ENCODE measurements at places on chromosomes 2 and 18.

DNA sequence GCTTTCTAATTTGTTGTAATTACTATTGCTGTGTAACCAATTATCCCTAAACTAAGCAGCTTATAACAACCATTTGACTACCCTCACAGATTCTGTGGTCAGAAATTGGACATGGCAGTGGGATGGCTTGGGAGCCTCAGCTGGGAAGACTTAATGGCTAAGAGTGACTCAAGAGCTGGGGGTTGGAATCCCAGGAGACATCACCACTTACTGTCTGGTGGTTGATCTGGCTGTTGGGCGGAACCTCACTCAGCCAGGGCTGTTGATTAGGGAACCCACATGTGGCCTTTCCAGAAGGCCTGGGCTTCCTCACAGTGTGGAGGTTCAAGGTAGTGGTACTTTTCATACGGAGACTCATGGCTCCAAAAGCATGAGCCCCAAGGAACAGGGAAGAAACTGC, 49.8 kb downstream of the E2F6 start:
- no peak for DNase-seq

- DNase-seq: peak; percentile 83
These were observed 47.6 kb upstream of the GPC1 start for GRCh38 chr2:240387669-240388358.

DNA sequence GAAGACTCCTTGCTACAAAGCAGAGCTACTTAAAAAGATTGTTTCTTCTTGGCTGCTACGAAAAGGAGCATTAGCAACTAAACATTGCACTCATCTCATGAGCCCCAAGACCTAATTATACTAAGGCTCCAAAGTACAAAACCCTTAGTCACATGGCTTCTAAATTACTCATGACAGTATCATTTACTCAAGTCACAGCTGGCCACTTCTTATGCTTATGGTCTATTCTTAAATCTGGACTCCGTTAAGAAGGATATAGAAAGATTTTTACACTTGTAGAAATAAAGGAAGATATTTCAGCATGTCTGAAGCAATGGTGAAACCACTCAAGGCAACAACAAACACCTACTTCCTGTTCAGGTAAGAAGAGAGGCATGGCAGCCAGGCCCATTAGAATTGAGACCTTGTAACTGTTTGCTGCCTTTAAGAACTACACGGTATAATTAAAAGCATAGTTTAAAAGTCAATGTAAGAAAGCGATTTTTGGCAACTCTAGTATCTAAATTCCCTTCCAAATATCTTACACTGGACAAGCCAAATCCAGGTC, 12.7 kb downstream of the ANKRD44 start:
- no peak for DNase-seq

GRCh38 chr2:211055438-211055837, 499.0 kb downstream of the CPS1 start:
- DNase-seq: peak; percentile 62

- no peak for DNase-seq
These were observed 34.9 kb downstream of the BCL2L11 start for GRCh38 chr2:111155610-111156009.

DNA sequence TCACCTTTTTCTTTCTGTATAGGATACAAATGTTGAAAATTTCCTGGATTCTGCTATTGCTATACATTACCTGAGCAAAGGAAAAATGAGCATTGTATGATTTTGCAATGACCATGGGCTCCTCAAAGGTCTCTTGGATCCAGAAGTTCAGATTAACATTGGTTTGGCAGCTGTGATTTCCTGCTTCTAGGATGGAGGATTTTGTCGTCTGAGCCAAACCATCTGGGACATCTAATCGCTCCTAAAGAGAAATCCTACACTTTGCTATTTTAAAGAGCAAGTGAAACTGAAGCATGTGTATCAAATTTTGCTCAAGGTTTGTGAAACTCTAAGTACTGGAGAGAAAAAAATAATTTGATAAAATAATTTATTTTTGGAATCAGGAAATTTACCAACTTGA, 115.1 kb upstream of the ST6GAL2 start:
- DNase-seq: no peak

DNA sequence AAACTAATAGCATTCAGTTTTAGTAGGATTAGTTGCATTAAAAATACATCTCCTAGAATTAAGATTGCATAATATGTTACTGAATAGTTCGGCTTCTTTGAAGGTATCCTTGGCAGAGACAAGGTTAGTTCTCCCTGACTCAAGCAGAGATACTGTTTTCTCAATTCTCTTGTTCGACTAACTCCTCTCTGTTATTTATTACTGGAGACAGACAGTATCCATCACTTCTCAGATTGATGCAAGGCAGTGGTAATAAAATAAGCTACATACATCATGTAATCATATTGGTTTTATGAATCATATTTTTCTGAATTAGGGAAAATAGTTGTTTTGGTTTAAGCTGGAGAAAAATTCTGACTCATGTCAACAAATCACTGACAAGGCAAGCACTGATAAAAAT, 134.8 kb downstream of the SLC8A1 start:
- DNase-seq: no peak

GRCh38 chr2:104766683-104767082, 87.2 kb upstream of the POU3F3 start:
- DNase-seq: peak; percentile 49

GRCh38 chr2:133791191-133791590, 222.9 kb upstream of the NCKAP5 start:
- DNase-seq: no peak

- DNase-seq: no peak
These were observed 159.6 kb upstream of the HNRNPA3 start for GRCh38 chr2:177053038-177053437.

- DNase-seq: no peak
These were observed 68.9 kb upstream of the BOD1L2 start for GRCh38 chr18:57077786-57078552.

DNA sequence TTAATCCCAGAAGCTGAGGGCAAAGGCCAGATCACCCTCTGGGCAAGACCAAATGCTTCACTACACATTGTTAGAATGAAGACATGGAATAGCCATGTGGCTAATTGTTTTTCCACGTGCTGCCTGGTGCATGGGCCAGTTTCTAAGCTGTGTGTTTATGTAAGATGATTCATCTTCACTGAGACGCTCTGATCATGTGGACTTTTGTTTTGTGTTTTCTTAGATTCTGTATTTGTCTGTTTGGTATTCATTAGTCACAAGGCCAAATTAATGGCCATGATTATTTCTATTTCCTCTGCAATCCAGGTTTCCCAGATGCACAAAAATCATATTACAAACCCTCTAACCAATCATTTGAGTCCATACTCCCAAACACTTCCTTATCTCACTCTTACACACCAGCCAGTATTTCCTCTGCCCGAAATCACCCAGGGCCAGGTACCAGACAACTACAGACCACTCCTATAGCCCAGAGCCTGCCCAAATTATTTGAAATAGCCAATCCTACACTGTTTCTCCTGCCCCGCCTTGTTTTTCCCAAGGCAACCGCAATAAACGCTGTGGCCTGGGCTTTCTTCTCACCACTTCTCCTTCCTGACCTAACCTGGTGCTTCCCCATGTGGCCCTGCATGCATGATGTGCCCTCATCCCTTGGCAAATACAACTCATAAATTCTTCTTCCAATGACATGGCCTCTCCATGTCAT, 94.2 kb upstream of the SP3 start:
- no peak for DNase-seq

DNA sequence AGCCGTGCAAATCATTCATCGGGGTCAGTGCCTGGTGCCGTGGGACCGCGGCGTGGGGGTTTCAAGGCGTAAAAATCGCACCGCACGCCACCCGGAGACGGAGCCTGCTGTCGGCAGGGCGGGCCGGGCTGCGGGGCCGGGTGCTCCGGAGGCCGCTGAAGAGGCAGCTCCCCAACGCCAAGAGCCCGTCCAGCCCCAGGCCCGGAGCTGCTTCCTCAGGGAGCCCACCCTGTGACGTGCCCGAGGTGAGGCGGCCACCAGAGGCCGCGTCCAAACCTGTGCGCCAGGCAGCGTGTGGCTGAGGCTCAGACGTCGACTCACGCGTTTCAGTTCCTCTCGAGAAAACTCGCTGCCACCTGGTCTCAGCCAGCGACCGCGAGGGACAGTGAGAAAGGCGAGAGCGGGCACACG, 98.1 kb downstream of the NFATC1 start:
- no peak for DNase-seq

DNA sequence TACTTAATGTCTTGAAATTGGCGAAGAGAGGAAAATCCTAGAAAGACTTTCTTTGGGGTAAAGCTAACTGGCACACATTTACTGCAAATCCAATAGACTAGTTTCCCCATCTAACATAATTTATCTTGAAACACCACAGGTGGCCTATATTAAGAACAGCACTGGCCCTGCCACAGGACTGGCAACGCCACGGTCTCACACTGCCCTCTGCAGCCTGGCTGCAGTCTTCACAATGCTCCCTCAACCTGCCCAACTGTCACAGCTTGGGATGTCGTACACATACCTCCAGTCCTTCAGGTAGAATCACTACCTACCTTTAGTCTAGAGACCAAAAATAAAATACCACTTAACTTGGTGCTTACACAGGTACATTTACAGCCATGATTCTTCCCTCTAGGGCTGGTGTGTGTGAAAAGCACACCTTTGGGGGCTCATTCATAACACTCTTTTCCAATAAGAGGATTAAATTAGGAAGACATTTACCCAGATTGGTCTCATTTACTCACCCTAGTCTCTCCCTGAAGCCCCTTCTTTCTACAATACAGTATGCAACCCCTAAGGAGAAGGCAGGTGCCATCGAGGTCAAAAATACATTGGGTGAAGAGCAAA, 222.2 kb downstream of the C1D start:
- peak; percentile 81 for DNase-seq

DNA sequence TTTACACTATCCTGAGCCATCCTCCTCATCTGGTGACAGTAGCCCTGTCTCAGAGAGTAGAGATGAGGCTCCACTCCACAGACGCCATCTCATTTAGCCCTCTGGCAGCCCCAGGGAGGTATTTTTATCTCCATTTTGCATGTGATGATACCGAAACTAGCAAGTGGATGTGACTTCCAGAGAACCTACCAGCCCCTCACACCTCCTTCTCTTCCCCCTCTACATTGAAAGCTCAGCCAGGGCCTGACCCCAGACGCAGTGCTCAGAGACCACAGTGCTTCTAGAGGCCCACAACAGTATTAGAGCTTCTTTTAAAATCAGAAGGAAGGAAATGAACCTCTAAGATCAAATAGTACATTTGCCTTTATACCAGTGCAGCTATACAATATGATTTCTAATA, 8.3 kb downstream of the GYPC start:
- DNase-seq: no peak

DNA sequence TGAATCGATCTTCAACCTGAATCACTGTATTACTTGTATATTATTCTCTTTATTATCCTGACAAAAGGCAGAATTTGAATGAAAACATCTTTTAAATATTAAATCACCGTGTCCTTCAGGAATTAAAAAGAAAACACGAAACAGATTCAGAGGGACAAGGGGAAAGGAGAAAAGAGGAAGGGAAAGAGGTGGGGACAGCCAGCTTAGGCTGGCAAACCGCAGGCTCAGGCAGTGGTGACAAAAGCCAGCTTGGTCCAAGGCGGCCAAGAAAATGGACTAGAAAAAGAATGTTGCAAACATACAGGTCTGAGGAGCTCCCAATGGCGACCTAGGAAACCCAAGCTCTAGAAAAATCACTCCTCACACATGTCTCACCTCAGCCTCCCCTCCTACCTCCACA, 6.8 kb downstream of the B4GALT6 start:
- no peak for DNase-seq

DNA sequence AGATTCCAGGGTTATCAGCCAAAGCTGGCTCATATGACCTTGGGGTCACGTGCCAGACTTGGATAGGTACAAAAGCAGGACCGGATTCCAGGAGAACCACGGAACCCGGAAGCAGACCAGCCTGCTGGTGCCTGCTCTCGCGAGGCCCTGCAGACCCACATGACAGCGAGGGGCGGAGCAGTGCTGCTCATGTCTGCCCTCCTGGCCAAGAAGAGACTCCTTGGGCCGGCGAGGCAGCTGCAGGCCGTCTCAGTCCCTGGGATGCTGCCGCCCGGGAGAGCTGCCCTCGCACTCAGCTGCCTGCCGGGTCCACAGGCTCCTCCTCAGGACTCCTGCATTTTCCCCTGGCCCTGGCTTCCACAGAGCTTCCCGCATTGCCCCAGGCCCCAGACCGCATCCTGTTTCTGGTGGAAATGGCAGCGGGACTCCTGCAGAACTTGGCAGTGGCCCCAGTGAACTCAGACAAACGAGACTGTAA, 739.5 kb downstream of the SOCS6 start:
- DNase-seq: peak; percentile 69

DNA sequence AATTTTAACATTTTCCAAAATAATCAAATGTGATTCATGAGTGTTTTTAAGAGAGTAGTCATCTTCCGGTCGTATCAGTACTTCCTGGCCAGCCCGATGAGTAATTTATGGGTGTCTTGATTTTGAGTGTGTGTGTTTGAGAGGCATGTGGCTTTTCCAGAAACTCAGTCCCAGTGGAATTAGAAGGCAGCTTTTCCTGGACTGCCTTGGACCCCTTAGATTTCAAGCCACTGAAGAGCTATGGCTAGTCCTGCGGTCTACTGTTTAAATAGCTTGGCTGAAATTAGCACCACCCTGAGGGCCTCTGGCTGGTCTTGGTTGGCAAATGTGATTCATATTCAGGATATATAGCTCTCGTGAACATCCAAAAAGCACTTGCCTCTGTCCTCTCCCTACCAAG, 59.4 kb downstream of the HK2 start:
- DNase-seq: no peak

- DNase-seq: no peak
These were observed 21.5 kb upstream of the CDKL4 start for GRCh38 chr2:39265315-39265714.

GRCh38 chr2:65409045-65409444, 23.4 kb downstream of the SPRED2 start:
- DNase-seq: no peak

DNA sequence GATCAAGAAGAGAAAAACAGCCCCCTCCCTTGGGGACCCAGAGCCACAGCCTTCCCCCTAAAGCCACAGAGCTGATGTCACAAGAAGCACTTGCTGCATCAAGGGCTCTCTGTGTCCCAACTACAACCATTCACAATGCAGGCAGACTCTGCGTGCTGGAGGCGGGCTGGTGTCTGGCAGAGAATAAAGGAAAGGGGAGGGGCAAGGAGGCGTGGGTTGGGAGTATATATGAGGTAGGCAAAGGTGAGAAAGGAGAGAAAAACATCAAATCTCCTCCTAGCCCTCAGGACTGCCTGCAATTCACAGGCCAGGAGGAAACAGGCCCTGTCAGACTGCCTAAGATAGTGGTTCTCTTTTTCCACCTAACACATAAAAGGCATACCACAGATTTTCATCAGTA, 48.8 kb upstream of the IHH start:
- peak; percentile 83 for DNase-seq

- DNase-seq: no peak
These were observed 145.5 kb downstream of the ADCYAP1 start for GRCh38 chr18:1050012-1050657.

- DNase-seq: peak; percentile 9
These were observed 273.7 kb downstream of the SLC4A3 start for GRCh38 chr2:219901155-219901554.

GRCh38 chr2:135685361-135685760, 56.3 kb upstream of the UBXN4 start:
- no peak for DNase-seq

DNA sequence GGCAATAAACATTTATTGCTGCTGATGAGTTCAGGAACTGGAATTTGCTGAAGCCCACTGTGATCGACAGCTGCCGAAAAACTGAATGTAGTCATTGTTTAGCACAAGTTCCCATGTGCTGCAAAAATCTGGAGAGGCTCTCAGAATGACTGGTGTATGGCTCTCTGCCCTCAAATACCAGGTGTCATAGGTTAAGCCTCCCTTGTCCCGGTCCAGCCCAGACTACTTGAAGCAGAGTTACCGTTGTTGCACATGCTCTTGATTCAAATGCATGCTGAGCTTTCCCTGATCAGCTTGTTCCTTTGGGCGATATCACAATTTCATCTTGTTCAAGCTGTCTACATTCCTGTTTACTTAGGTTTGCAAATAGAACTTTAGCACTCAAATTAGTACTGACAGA, 625.2 kb downstream of the CPS1 start:
- DNase-seq: peak; percentile 80

All from islet precursor cell (in vitro differentiated cells).